ENCODE measurements at places on chromosomes 5 and 9.

- no peak for ATAC-seq
Measured at GRCh38 chr9:93049491-93049890, 9.0 kb upstream of the SUSD3 start.

- ATAC-seq: no peak
Measured at GRCh38 chr5:11000515-11001353, 239.7 kb upstream of the DAP start.

GRCh38 chr5:65100911-65101631, 332.3 kb downstream of the CWC27 start:
- ATAC-seq: peak; percentile 92

DNA sequence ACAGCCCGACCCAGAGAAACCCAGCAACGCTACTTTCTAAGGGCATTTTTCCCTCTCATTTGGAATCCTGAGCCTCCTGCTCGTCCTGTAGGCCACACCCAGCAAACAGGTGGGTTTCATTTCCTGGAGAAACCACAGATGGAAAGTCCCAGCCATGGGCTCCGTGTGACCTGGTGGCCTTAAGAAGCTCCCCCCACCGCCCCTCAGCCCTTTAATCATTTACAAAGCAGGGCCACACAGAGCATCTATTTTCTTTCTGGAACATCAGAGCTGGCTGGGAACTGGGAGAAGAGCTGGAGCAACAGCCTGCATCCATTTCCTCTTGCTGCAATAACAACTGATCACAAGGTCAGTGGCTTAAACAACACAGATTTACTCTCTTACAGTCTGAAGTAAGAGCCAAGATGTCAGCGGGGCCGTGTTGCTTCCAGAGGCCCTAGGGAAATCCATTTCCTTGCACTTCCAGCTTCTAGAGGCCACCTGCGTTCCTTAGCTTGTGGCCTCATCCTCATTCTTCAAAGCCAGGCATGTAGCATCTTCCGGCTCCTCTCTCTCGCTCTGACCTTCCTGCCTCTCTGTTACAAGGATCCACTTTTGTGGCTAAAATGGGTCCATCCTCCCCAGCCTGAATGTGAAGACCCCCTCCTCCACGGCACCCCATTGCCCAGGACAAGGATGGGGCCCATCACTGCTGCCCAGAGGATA, 40.5 kb downstream of the C9orf50 start:
- ATAC-seq: no peak

GRCh38 chr9:133845440-133845839, 107.3 kb upstream of the SARDH start:
- ATAC-seq: peak; percentile 58

GRCh38 chr5:82365744-82366228, 87.6 kb upstream of the RPS23 start:
- ATAC-seq: no peak

DNA sequence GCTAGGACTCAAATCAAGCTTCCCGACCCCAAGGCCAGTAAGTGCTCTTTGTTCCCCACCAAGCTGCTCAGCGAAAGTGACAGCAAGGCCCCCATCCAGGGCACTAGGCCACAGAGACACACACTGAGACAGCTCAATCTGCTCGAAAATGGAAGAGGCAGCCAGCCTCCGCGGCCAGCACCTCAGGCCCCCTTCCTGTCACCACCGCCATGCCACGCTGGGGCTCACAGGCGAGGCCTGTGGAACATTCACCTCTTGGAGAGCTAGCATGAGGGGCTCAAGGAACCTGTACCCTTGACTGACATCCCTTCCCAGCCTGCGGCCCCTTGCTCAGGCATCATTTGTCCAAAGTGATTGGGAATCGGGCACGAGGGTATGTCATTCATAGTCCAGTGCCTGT, 71.4 kb downstream of the PAX5 start:
- no peak for ATAC-seq

- no peak for ATAC-seq
Measured at GRCh38 chr9:135229701-135230385, 142.4 kb downstream of the OLFM1 start.

DNA sequence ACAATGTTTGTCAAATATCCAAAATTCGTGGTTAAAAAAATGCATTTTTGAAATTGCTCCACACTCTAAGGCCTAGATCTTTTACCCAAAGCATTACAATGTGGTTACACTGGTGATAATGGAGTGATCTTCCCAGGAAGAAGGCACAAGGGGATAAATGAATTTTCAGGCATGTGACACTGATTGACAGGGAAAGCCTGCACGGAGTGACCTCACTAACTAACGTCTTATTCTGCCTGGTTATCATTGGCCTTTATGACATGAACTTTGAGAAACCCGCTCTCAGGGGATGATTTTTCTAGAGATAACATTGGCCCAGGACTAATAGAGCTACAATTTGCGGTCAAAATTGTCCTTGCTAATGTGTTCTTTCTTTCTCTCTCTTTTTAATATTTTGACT, 137.6 kb downstream of the PRKACG start:
- ATAC-seq: no peak

GRCh38 chr9:133207540-133208170, 1.4 kb downstream of the OBP2B start:
- ATAC-seq: no peak

GRCh38 chr5:44774279-44774880, 34.4 kb upstream of the MRPS30 start:
- peak; percentile 83 for ATAC-seq

DNA sequence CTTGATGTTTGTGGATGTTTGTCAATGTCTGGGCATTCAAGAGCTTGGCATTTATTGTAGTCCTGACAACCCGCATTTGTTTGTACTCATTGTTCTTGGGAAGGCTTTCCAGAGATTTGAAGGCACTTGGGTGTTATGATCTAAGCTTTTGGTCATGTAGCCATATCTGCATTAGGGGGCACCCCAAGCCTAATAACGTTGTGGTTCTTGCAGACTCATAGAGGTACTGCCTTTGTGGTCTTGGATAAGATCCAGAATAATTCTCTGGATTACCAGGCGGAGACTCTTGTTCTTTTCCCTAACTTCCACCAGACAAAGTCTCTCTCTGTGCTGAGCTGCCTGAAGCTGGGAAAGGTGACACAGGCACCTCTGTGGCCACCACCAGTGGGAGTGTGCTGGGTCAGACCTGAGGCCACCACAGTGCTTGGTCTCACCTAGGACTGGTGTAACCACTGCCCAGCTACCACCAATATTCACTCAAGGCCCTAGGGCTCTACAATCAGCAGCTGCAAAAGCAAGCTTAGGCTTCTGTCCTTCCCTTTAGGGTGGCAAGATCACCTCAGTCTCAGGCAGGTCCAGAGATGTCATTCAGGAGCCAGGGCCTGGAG, 144.4 kb upstream of the TAS2R1 start:
- no peak for ATAC-seq

- ATAC-seq: no peak
Measured at GRCh38 chr9:93080406-93080805, 15.6 kb upstream of the CARD19 start.

GRCh38 chr5:10374046-10375022, 20.8 kb downstream of the MARCHF6 start:
- ATAC-seq: no peak

GRCh38 chr9:111050819-111051218, 12.5 kb upstream of the LPAR1 start:
- no peak for ATAC-seq

DNA sequence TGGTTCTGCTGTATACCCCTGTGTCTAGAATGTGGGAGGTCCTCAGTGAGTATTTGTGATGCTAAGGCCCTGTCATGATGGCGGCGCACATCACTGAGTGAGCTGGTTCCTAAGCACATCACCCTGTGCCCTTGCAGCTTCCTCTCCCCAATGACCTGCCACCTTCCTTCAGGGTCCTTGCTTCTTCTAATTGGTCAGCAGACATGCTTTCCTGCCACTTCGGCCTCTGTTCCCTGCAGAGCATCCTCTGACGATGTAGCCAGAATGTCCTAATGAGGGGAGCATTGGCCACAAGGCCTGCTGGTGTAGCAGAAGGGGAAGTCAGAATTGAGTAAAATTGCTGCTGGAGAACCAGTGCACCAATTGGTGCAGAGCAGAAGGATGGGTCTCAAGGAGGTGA, 31.1 kb upstream of the ANGPTL2 start:
- ATAC-seq: no peak

DNA sequence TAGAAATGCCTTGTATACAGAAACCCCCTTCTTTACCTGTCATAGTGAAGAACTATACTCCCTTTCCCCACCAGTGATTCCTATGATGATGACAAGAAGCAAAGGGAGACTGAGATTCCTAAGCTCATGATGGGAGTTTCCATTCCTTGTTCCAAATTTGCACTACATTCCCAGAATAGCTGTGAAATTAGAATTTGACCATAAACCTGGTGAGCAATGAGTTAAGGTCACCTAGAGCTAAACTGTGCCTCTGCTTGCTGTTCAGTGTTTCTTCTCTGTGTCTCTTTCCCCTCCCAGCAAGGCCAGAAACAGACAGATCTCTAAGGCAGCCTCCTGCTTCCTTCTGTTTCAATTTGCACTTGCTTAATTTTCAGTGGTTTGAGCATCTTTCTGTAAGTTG, 332.1 kb downstream of the PIK3R1 start:
- ATAC-seq: no peak

DNA sequence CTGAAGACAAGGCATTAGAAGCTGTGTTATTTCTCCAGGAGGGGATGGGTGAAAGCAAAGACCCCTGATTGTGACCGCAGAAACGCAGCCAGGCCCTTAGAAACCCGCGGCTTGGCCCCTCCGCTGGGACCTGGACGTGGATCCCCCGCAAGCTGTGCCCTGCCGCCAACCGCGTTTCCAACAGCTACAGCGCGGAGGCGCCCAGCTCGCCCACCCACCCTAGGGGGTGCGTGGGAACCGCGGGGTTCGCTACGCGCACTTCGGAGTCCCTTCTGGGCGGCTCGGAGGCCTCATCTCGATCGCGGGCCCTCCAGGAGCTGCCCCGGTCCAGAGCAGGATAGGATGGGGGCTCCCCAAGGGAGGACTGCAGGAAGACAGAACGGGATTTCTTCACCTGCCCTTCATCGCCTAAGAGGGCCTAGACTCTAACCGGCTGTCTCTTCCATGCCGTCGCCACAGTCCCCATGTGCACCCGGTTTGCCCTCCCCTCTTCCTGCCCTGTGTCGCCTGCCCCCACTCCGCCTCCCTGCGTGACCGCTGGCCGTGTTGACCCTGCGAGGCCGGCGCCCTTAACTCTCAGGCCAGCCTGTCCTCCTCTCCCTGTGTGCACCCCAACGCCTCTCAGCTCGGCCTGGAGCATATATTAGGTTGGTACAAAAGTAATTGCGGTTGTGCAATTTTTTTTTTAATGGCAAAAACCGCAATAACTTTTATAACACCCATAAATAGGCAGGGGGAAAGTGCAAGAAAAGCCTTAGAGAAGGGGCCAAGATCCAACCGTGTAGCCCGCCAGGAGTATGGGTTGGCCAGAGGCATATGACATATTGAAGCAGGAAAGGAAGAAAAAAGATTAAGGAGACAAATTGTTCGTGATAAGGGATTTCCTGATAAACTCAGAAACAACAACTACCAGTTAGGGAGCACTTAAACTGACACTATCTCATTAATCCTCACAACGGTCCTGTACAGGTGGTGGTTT, 68.1 kb upstream of the FREM1 start:
- no peak for ATAC-seq

DNA sequence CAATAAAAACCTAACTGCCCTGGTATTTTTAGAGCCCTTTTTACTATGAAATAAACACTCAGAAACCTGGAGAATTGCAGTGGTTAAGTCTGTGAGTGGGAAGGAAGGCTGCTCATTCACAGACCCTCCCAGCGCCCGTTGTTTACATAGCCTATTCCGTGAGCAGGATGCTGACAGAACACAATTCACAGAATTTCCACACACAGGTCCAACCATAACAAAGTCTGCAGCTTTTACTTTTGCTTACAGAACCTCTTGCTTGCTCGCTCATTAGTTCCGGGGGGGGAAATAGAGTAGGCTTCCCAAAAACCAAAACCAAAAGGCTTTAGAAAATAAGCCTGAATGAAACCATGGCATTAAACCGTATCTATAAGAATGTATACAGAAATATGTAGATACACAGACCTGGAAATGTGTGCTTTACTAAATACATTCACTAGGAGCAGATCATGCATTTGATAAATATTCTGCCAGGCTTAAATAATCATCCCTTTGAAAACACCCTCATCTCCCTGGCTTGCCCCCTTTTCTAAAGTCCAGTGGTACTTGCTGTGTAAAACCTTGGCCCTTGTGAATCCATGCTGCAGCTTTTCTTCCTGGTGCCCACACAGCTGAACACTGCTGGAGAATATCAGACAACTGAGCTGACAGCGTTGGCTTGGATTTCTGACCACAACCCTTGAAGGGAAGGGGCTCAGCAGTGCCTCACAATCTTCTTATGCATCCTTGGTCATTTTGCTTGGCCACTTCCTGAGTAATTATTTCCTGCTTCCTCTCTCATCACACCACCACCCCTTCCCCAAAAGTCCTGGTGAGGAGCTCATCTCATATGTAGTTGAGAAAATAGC, 128.0 kb downstream of the FANCC start:
- peak; percentile 83 for ATAC-seq

DNA sequence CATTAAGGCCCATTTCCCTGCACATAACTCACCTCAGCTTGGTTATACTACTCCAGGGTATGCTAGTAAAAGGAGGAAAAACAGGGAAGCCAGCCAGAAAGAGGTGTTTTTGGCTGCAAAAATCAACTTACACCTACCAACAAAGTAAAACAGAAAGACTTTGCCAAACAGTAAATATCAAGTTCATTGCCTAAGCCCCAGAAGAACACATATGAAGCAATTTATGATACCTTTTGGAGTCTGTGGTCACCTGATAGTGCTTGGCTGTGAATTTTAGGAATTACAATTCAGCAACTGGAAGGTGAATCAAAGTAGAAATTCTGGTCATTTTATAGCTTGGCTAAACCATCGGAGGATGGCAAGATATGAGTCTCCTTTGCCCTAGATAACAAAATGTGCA, 463.7 kb upstream of the CLINT1 start:
- no peak for ATAC-seq

DNA sequence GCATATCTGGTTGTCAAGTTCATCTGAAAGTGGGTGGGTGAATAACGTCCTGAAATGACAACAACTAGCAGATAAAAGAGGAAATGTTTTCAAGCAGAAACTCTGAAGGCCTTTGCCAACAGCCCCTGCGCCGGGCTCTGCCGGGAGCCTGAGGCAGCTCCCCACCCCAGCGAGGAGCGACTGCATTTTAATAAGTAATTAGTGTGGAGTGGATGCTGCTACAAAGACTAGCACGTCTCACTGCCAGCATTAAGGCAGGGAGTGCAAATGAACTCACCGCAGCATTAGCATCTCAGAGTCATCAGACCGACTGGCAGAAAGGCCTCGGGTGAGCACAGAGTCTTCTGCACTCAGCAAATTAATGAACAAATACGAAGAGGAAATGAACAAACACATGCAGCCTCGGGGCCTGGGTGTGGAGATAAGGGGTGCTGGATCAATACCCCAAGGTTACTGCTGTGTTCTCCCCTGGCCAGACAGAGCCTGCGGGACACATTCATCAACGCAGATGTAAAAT, 63.8 kb downstream of the VAV2 start:
- no peak for ATAC-seq

GRCh38 chr5:59130431-59130830, 547.6 kb downstream of the RAB3C start:
- ATAC-seq: no peak
